Inflammatory macrophage treated with lipopolysaccharide for 1 hour (primary cell): ENCODE measurements at places on chromosomes 3 and 15.

GRCh38 chr3:143975554-143976152 lies 4.0 kb downstream of the DIPK2A start:
- DNase-seq: peak; percentile 32

DNA sequence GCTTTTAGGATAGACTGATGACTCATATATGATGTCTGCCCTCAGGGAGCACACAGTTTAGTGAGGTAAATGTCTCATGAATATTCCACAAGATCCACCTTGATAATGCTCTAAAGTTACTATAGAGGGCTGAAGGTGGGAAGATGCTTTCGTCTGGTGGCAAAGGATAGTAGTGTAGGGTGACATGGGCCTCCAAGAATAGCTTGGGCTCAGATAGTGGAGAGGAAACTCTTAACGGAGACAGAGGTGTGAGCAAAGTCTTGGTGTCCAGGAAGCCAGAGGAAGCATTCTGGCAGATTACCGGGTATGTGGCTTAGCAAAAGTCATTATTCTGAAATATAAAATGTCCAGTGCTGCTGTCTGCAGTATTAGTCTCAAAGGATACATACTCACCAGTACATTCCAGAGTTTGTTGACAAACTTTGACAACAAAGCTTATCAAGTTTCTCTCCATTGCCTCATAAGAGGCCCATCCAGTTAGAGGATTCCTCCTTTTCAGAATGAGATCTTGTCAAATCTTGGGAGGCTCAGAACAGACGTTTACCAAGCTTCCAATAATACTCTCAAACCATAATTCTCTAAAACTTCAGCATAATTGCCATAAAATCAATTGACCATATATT lies 316.7 kb downstream of the LPP start:
- DNase-seq: no peak

DNA sequence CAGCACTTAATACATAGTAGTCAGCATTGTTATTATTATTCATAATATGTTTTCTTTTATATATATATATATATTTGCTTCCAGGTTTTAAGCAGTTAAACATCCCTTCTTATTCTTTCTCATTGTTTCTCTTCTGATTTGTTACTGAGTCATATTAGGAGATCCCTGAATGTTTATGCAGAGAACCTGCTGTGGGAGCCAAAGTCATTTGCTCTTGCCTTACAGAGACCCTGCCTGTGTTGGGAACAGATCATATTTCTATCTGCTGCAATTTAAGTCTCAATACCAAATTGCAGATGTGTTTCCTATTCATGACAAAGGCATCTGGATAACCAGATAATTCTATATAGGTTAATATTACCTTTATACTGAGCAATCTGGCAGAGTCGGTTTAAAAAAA lies 323.0 kb upstream of the UMPS start:
- DNase-seq: no peak

- DNase-seq: no peak
These were observed 404.1 kb downstream of the ZIC1 start for GRCh38 chr3:147813256-147813655.

- DNase-seq: no peak
These were observed 177.5 kb upstream of the CGNL1 start for GRCh38 chr15:57198654-57199291.

- no peak for DNase-seq
These were observed 50.0 kb upstream of the CDIN1 start for GRCh38 chr15:36529296-36530011.

DNA sequence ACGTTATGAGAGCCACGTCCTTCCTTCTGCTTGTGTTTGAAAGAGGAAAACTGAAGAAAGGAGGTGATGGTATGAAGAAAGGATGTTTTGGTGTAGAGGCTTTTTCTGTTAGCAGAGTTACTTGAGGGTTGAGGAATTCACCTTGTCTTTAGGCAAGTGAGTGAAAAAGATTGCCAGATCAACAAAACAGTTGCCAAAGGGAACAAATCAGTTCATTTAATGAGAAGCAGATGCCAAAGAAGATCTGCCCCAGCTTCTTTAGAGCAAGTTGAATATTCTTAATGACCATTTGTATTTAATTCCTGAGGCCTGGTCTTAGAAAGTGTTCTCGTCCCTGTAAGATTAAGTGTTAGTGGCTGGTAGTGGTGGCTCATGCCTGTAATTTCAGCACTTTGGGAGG lies 2.6 kb downstream of the CHCHD6 start:
- no peak for DNase-seq

GRCh38 chr3:182516597-182517336 lies 276.5 kb upstream of the ATP11B start:
- DNase-seq: no peak

GRCh38 chr3:11447584-11448200 lies 175.5 kb downstream of the ATG7 start:
- DNase-seq: no peak

DNA sequence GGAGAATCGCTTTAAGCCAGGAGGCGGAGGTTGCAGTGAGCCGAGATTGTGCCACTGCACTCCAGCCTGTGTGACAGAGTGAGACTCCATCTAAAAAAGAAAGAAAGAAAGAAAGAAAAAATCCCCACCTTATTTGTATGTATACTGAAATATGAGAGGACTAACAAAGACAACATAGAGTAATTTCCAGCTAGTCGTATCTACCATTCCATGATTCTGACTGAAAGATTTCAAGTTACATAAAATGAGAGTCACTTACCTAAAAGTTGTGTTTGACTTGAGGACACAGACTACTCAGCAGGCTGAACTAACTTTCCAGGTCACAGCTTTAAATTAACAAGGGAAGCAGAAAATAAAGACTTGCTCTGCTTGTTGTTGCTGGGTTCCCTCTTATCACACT lies 18.8 kb upstream of the PRKCI start:
- DNase-seq: no peak

DNA sequence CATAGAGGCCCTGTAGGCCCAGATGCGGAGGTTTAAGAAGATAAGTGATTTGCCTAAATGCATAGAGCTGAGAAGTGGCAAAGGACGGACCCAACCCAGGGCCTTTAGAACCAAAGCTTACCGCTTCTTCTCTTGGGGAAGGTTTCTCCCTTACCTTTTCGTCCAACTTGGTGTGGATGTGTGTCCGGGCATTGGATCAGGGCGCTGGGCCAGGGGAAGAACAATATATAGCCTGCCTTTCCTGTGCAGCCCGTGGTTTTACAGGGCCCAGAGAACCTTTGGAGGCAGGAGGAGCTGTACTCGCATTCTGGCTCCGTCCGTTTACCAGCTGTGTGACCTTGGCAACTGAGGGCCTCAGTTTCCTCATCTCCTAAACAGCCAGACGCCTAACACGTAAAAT lies 686 bp upstream of the P3H2 start:
- no peak for DNase-seq

DNA sequence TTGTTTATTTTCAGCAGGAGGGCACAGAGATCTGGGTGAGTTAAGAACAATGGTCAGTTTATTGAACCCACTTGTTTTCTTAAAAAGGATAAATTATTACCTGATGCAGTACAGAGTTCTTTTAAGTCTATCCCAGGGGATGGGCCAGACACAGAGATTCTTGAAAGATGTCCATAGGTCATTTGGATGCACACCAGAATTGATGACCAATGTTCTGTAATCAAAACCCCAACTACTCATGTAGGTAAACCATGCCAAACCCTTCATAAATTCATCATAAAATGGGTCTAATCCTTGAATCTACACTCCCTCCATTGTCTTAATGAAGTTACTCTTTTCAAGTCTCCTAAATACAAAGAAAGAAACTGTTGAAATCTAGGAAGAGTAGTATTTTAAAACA lies 273.0 kb upstream of the COL8A1 start:
- DNase-seq: no peak

- DNase-seq: peak; percentile 58
These were observed 163.3 kb downstream of the PLCH1 start for GRCh38 chr3:155581579-155581978.

GRCh38 chr3:105040026-105040622 lies 326.6 kb upstream of the ALCAM start:
- DNase-seq: no peak
